Urinary bladder (tissue), 4 donors: ENCODE measurements at places on chromosomes 13 and 19.

- no peak for DNase-seq
Observed at GRCh38 chr19:4830768-4831265, 695 bp downstream of the TICAM1 start.

DNA sequence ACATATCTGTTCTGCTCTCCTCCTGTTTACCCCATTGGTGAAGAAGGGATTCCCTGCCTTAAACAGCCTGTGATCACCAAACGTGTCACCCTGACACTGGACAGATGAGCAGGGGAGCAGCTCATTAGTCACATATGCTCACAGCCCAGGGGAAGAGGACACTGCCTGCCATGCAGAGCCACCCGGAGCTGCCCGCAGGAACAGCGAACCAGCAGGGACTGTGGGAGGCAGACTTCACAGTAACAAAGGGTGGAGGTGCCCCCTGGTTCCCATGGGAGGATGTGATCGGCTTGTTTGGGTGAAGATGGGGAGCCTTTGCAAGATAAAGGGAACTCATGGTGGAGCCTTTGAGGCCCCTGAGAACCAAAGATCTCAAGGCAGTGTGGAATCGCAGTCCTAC, 88.6 kb upstream of the FARP1 start:
- no peak for DNase-seq

DNA sequence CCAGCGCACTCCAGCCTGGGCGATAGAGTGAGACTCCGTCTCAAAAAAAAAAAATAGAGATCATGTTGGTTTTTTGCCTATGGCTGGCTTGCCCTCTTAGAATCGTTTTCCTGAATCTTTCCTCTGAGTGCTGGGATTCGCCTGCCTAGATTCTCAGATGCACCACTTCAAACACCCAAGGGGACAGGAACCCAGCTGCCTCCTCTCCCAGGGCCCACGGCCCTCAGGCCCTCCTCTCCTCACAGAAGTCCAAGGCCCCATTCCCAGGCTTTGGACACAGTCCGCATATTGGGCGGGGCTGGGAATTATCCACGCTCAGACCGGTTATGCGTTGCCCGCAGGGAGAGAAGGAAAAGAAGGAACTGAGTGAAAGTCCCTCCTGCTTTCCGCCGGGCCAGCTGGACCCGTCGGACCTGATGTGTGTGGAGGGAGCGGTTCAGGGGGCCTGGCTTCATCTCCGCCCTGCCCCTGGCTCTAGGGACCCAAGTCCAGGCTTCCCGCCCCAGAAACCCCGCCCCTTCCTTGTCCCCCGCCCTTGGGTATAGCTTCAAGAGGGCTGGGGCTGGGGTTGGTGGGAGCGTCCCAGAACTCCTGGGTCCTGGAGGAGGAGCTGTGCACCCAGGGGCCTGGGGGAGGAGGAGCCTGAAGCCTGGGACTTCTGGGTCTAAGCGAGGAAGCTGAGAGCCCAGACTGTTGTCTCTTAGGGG, 5.8 kb downstream of the PPFIA3 start:
- DNase-seq: no peak

DNA sequence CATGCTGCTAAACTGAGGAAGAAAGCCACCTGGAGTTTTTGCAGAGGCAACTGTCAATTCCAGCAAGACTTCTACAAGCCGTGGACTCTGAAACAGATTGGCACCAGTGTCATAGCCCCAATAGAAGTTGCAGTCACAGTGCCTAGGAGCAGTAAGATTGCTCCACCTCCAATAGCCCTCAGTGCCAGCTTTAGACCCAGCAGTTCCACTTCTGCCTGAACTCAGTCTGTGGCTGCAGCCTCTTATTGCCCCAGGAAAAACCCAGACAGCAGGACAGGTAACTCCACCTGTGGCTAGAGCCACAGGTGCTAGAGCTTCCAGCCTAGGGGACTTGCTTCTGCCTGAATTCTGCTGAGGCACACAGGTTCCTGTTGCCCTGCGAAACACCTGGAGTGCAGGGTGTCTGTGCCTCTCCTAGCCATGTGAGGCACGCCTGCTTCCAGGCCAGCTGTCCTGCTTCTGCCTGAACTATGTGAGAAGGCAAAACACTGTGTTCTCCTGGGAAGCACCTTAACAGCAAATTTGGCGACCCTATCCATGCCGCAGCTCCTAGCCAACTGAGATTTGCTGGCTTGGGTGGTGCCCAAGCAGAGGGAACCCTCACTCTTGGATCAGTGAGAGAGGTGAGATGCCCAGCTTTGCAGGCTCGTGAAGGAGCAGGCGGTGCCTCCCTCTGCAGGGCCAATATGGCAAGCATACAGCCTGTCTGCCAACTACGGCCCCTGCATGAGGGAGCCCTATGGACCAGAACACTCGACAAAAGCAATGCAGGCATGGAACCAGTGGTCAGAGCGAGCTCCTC, 607.6 kb downstream of the PCDH17 start:
- DNase-seq: no peak

- DNase-seq: no peak
Observed at GRCh38 chr13:100602493-100603111, 14.0 kb upstream of the GGACT start.

DNA sequence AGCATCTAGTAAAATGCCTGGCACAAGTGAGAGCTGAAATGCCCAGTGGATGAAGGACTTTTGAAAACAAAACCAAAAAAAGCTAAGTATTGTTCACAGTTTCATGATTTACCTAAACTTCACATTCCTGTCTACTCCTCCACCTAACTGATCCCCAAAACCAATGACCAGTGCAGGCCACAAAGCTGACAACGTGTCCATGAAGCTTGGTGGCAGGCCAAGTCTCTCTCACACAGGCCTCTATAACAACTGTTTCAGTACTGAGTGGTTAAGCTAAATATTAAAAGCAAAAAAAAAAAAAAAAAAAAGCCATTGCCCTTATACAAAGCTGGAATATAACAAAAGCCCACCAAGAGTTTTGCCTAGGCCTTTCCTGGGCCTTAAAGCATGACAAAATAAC, 36.4 kb downstream of the STK24 start:
- DNase-seq: no peak

- DNase-seq: no peak
Observed at GRCh38 chr13:106911627-106912026, 343.7 kb upstream of the ARGLU1 start.

- no peak for DNase-seq
Observed at GRCh38 chr19:31772915-31773314, 423.7 kb upstream of the TSHZ3 start.

GRCh38 chr19:42409477-42409876, 17.7 kb downstream of the LIPE start:
- no peak for DNase-seq

GRCh38 chr13:61463024-61463423, 47.4 kb upstream of the PCDH20 start:
- no peak for DNase-seq

DNA sequence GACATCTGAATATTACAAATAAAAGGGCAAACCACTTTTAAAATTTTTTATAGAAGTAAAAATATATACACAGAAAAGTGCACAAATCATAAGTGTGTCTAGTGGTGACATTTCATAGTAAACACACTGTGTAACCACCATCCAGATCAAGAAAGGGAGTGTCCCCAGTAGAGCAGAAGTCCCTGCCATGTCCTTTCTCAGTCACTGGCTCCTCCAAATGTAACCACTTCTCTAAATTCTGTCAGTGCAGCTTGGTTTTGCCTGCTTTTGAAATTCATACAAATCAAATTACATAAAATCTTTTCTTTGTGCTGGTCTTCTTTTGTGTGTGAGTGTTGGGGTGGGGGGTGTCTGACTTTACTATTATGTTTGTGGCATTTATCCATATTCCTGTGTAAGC, 116.5 kb downstream of the RBM26 start:
- no peak for DNase-seq

GRCh38 chr13:25686831-25687470, 315.2 kb downstream of the ATP8A2 start:
- no peak for DNase-seq

GRCh38 chr19:9941671-9942070, 5.4 kb upstream of the OLFM2 start:
- no peak for DNase-seq

DNA sequence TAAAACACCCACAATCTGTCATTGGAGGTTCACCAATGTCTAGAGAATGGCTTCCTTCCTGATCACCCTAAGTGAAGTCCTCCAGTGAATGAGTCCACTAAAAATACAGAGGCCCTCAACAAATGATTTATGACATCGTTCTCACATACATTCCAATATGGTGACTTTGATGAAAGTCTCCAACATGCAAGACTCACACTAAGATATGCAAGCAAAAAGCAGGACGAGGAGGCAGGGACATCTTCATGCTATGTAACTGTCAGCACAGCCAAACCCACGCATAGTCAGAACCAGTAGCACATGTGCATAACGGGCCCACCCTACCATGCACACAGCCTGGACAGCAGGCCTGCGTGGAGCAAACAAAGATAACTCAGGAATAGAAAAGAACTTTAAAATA, 16.6 kb upstream of the LSM14A start:
- DNase-seq: no peak

- no peak for DNase-seq
Observed at GRCh38 chr13:39803156-39803555, 147.7 kb downstream of the COG6 start.

DNA sequence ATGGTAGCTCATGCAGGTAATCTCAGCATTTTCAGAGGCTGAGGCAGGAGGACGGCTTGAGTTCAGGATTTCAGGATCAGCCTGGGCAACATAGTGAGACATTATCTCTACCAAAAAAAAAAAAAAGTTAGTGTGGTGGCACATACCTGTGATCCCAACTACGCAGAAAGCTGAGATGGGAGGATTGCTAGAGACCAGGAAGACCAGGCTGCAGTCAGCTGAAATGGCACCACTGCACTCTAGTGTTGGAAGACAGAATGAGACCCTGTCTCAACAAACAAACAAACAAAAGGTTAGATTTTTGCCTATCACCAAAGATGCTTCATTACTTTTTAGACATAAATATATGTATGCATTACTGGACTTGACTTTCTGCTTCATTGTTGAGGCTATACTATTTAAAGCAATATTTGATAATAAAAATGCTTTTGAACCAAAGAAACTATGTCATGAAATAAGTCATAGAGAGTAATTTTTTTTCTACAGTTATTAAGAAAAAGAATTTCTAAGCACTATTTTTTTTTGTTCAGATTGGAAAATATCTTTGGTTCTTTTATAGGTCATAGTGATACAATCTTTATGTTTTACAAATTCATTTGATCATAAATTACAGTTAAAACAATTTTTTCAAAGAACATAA, 1180.1 kb upstream of the ATXN8OS start:
- DNase-seq: no peak

- DNase-seq: no peak
Observed at GRCh38 chr19:30109565-30109964, 167.5 kb downstream of the URI1 start.

GRCh38 chr19:28829762-28830161, 383.2 kb downstream of the UQCRFS1 start:
- DNase-seq: no peak

DNA sequence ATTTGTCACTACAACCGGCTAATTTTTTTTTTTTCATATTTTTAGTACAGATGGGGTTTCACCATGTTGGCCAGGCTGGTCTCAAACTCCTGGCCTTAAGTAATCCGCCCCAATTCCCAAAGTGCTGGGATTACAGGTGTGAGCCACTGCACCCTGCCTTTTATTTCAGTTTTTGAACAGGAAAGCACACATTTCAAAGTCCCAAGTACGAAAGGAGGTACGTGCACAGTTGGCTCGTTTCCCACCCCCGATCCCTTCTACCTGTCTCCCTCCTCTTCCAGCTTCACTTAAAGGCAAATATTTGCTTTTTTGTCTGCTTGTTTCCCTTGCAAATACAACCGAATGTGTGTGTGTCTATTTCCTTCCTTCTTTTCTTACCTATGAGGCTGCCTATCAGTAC, 30.5 kb downstream of the ZIC5 start:
- no peak for DNase-seq

DNA sequence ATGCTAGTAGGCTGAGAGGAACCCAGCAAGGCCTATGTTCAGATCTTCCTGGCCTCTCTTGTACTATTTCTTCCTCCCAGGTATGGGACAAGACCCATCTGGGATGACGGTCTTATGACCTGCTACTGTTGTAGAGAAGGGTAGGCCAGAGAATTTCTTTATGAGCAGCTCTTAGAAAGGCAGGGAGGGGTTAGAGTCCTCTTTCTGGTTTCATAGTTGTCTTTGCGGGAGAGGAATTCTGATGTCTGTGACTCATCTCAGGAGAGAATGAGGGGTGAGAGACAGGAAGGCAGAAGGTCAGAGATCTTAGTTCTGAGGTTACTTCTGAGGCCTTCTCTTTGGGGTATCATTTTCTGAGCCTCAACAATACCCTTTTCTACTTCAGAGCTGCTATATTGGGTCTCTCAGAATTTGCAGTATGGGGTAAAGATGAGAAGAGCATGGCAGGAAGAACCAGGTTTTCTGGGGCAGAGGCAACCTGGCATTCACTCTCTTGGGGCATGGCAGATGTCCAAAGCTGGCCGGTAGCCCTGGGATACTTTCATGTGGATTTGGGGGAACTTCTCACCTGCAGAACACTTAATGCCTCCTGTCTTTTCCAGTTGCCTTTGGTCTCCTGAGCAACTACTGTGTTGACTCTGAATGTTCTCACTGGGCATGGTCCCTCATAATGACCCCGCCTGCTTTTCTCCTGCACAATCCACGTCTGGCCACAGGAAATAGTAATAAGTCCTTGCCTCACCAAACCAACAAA, 154.4 kb downstream of the GGACT start:
- DNase-seq: no peak

GRCh38 chr13:103895835-103896531, 829.8 kb upstream of the SLC10A2 start:
- DNase-seq: no peak

- no peak for DNase-seq
Observed at GRCh38 chr19:7655581-7655980, 13.3 kb upstream of the RETN start.

DNA sequence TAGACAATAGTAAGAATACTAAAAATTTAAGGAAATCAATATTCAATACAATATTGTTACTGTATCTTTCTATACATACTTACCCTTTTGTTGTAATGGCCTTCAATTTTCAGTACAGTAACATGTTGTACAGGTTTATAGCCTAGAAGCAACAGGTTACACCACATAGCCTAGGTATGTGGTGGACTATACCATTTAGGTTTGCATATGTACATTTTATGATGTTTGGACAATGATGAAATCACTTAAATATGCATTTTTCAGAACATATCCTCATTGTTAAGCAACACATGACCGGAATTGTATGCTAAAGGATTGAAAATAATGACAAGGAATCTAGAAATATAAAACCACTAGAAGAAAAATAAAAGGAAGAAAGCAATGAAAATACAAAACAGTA, 611.4 kb downstream of the DACH1 start:
- DNase-seq: no peak

- DNase-seq: no peak
Observed at GRCh38 chr13:108917581-108917980, 288.2 kb downstream of the MYO16 start.

- no peak for DNase-seq
Observed at GRCh38 chr19:48290401-48290770, 20.5 kb downstream of the ZNF114 start.

GRCh38 chr13:28410096-28410495, 84.8 kb downstream of the FLT1 start:
- DNase-seq: no peak
